ENCODE measurements at places on chromosomes 2 and 18. TPM values are rescaled to one million over a fixed set of nuclear protein-coding genes. Genes with fewer than 3 reads are reported as not detected.
A peak's percentile ranks its signal among the peaks of the same experiment; 100 is the strongest.

DNA sequence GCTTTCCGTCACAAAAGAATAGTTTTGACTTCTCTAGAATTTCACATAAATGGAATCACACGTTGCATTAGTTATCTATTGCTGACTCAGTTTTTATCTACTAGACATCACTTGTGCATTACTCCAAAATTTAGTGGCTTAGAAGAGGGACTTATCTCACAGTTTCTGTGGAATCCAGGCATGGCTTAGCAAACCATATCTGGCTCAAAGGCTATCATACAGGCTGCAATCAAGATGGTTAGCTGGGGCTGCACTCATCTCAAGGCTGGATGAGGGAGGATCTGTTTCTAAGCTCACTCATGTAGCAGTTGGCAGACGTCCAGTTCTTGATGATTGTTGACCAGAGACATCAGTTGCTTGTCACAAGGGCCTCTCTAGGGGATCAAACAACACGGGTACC is 6.6 kb upstream of the DSC3 start:
- H3K36me3 ChIP-seq, result no peaks in the 10 kb centered on the region
- peak; percentile 42 for DNase-seq
- no peaks in the 10 kb centered on the region for H3K4me1 ChIP-seq
- H3K27ac ChIP-seq, result no peak overlapping the region
- H3K4me3 ChIP-seq, result no peak overlapping the region

GRCh38 chr2:18991177-18992168 is 366.9 kb downstream of the OSR1 start:
- H3K4me3 ChIP-seq, result no peak overlapping the region
- H3K36me3 ChIP-seq, result no peaks in the 10 kb centered on the region
- no peaks in the 10 kb centered on the region for H3K4me1 ChIP-seq

DNA sequence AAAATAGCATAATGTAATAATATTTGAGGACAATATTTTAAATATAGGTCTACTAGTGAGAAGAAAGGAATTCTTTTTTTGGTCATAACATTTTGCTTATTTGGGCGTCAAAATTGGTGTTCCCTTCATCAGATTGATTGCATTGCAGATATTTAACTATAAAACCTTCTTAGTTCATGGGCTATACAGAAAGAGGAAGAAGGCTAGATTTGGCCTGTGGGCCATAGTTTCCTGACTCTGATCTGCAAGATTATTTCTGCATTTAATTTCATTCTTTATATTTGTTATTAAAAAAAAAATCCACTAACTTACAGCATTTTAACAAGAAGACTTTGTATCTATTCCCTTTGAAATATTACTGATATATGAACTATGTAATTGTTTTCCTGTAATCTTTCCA is 31.9 kb downstream of the PIKFYVE start:
- H3K4me1 ChIP-seq, result no peaks in the 10 kb centered on the region
- no peaks in the 10 kb centered on the region for H3K27me3 ChIP-seq
- H3K4me3 ChIP-seq, result no peak overlapping the region
- H3K27ac ChIP-seq, result no peak overlapping the region

- DNase-seq, result peak; percentile 89
- no peak overlapping the region for H3K4me3 ChIP-seq
- H3K27ac ChIP-seq, result peak overlapping the region; percentile 96
- no peaks in the 10 kb centered on the region for H3K27me3 ChIP-seq
- H3K4me1 ChIP-seq, result peaks cover 18% of the 10 kb centered on the region
- no peaks in the 10 kb centered on the region for H3K36me3 ChIP-seq
Observed at GRCh38 chr2:233422649-233423551, 68.6 kb downstream of the DGKD start.

DNA sequence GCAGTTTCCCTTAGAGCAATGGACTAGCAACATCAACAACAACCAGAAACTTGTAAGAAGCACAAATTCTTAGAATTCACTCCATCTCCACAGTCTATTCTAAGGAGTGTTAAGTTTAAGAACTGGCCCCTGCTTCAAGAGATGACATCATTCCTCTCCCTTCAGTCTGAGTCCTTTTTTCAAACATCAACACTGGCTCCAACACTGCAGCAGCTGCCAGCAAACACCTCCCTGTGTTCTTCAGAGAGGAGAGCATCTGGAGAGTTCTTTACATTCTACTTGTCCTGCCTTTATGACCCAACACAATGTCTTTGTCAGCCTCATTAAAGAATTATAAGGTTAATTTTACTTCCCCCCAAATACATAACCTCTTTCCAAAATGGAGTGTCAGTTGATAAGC is 122.3 kb downstream of the HNMT start:
- no peak for DNase-seq
- H3K4me1 ChIP-seq, result peaks cover 5% of the 10 kb centered on the region
- no peak overlapping the region for H3K27ac ChIP-seq
- H3K4me3 ChIP-seq, result no peak overlapping the region

GRCh38 chr18:33097126-33097525 is 324.3 kb upstream of the KLHL14 start:
- no peaks in the 10 kb centered on the region for H3K4me1 ChIP-seq
- H3K27ac ChIP-seq, result no peak overlapping the region

- no peak for DNase-seq
- no peak overlapping the region for H3K4me3 ChIP-seq
- H3K36me3 ChIP-seq, result no peaks in the 10 kb centered on the region
Observed at GRCh38 chr2:222736924-222737323, 65.5 kb downstream of the MOGAT1 start.

DNA sequence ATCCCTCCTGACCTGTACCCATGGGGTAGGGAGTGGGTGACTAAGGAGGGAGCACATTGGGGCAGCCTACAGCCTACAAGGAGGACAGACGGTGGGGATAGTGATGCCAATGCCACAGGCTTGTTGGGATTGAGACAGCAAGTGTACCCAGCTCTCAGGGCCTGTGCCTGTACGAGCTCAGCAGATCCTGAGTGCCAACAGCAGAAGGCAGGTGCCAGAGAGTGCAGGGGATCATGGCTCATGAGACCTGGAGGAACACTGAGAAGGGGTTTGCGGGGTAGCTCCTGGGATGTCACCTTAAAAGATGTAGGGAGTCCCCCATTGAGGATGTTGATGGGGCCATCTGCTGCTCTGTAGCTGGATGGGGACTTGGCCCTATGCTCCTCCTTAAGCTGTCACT is 10.3 kb upstream of the SNED1 start:
- H3K4me3 ChIP-seq, result no peak overlapping the region
- H3K36me3 ChIP-seq, result no peaks in the 10 kb centered on the region
- DNase-seq, result no peak

DNA sequence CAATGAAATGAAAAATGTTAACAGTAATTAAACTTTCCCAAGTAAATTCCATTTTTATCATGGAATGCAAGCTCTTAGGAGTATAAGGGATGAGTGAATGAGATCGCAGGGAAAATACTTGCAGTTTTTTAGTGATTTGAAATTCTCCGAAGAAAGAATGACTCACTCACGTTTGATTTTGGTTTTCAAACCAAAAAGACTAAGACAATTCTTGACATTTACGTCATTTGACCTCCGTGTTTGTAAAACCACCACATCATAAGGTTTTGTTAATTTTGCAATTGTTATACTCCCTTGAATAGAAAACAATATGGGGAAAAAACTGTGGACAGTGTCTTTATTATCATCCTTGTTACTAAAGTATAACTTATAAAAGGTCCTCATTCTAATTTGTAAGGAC is 29.4 kb downstream of the COL4A4 start:
- DNase-seq, result no peak
- H3K4me1 ChIP-seq, result no peaks in the 10 kb centered on the region
- H3K36me3 ChIP-seq, result no peaks in the 10 kb centered on the region
- no peak overlapping the region for H3K4me3 ChIP-seq
- no peak overlapping the region for H3K27ac ChIP-seq

DNA sequence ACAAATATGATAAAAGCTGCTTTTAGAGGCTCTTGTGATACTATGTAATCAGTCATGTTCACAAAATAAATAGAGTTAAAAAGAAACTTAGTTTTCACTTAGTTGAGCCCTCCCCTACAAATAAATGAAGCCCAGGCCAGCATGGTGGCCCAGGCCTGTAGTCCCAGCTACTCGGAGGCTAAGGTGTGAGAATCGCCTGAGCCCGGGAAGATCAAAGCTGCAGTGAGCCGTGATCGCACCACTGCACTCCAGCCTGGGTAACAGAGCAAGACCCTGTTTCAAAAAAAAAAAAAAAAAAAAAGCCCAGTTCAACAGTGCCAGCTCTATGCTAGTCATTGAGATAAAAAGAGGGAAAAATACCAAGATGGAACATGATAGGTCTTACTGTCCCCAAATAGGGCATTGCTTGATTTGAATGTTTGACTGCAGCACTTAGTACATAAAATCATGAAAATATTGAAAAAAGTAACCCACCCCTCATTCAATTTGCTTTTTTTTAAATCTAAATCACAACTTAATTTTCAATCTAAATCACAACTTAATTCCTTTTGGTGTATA is 1.5 kb downstream of the ASNSD1 start:
- H3K36me3 ChIP-seq, result peaks cover 5% of the 10 kb centered on the region
- no peak overlapping the region for H3K4me3 ChIP-seq
- H3K4me1 ChIP-seq, result peaks cover 2% of the 10 kb centered on the region

DNA sequence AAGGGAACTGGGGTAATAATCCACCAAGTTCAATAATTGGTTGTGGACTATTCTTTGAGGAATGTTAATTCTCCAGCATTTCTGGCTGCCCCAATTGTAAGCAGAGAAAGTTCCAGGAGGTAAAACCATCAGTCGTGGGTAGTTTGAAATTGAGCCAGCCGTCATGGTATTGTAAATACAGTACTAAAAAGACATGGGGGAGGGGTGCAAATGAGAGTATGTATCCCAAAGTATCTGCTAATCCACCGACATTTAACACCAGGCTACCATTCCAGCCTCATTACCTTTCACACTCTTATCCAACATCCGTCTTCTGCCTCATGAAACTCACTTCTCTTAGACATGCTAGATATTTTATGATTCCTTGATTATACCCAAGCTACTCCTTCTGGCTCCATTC is 507.9 kb downstream of the ERBB4 start:
- no peaks in the 10 kb centered on the region for H3K36me3 ChIP-seq
- no peaks in the 10 kb centered on the region for H3K4me1 ChIP-seq
- no peak overlapping the region for H3K4me3 ChIP-seq

DNA sequence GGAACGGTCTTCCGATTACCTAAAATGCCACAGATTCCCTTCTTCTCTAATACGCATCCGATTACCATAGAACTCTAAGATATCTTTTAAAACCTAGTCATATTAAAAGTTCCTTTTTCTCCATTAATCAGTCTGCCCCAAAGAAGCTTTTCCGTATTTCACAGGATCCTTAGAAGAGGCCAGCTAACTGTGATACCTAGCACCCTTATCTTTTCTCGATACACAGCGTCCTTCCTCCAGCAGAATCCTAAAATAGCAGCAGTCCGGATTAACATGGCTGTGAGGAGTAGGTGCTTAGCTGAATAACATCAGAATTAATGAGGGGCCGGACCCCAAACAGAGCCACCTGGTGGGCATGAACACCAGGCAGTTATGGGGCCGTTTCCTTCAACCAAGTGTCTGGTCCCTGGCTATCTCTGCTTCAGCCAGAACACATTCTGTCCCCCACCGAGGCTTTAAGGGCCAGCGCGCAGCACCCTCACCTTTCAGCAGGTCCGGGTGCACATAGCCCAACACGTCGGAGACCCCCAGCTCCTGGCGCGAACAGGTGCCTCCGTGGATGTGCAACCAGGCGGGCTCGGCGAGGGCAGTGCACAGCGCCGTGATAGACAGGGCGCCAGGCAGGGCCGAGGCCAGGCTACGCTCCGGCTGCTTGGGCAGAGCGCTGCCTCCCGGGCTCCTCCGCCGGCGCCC is 995 bp downstream of the TMEM127 start:
- peak overlapping the region; percentile 98 for H3K4me3 ChIP-seq
- no peak for DNase-seq
- H3K27me3 ChIP-seq, result no peaks in the 10 kb centered on the region
- peaks cover 45% of the 10 kb centered on the region for H3K4me1 ChIP-seq

- H3K27me3 ChIP-seq, result no peaks in the 10 kb centered on the region
- H3K36me3 ChIP-seq, result no peaks in the 10 kb centered on the region
- no peak overlapping the region for H3K27ac ChIP-seq
- H3K4me1 ChIP-seq, result no peaks in the 10 kb centered on the region
- no peak for DNase-seq
Observed at GRCh38 chr2:118251427-118251826, 163.2 kb downstream of the INSIG2 start.

DNA sequence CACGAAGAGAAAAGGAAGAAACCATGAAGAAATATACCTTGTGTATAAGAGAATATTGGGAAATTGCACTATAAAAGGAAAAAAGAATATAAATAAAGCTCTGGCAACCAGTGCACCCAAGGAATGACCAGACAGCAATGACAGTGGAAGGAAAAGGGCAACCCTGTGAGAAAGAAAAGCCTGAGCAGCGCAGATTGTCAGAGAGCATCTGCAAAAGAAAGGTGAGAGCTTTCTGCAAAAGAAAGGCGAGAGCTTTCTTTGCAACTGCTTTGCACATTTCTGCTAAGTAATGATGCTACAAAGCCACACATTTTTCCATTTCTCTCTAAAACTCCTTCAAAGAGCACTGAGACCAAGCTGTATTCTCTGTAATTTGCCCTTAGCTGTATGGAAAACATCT is 83.6 kb downstream of the CTNNA2 start:
- H3K27me3 ChIP-seq, result no peaks in the 10 kb centered on the region
- no peaks in the 10 kb centered on the region for H3K4me1 ChIP-seq
- H3K27ac ChIP-seq, result no peak overlapping the region
- H3K4me3 ChIP-seq, result no peak overlapping the region

- H3K27me3 ChIP-seq, result no peaks in the 10 kb centered on the region
- H3K27ac ChIP-seq, result no peak overlapping the region
Observed at GRCh38 chr18:28584731-28585130, 407.8 kb upstream of the CDH2 start.

DNA sequence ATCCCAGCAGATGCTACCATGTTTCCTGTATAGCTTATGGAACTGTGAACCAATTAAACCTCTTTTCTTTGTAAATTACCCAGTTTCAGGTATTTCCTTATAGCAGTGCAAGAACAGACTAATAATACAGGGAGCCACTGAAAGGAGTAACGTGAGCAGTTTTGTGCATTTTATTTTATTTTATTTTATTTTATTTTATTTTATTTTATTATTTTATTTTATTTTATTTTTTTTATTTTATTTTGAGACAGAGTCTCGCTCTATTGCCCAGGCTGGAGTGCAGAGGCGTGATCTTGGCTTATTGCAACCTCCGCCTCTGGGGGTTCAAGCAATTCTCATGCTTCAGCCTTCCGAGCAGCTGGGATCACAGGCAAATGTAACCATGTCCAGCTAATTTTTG is 156.3 kb upstream of the MSH6 start:
- no peaks in the 10 kb centered on the region for H3K4me1 ChIP-seq
- H3K27ac ChIP-seq, result no peak overlapping the region
- no peak overlapping the region for H3K4me3 ChIP-seq
- no peak for DNase-seq

- no peaks in the 10 kb centered on the region for H3K36me3 ChIP-seq
- H3K4me3 ChIP-seq, result no peak overlapping the region
- DNase-seq, result no peak
- H3K27ac ChIP-seq, result peak overlapping the region; percentile 77
- no peaks in the 10 kb centered on the region for H3K27me3 ChIP-seq
Observed at GRCh38 chr2:96787411-96787810, 26.7 kb downstream of the CNNM4 start.

Gene POTEC
- not detected for polyA plus RNA-seq

Gene RAB11FIP5
- 37.3 TPM for polyA plus RNA-seq

Gene STARD7
- polyA plus RNA-seq, result 44.5 TPM

Gene LRP1B
- not detected for polyA plus RNA-seq

Gene TMSB10
- polyA plus RNA-seq, result 2,983 TPM

Gene ARHGAP25
- polyA plus RNA-seq, result 2.6 TPM

Gene PID1
- polyA plus RNA-seq, result 26.0 TPM

Gene PLB1
- polyA plus RNA-seq, result 125 TPM

Gene MRPS9
- 22.7 TPM for polyA plus RNA-seq

Gene ACMSD
- polyA plus RNA-seq, result not detected

Gene ALPG
- polyA plus RNA-seq, result not detected

Gene NPPC
- polyA plus RNA-seq, result not detected

Gene SNTG2
- 0.25 TPM for polyA plus RNA-seq

Gene SCN3A
- 0.60 TPM for polyA plus RNA-seq

Data from small intestine (tissue), 16 donors.